ENCODE measurements at places on chromosomes 12 and 14. TPM values are rescaled to one million over a fixed set of nuclear protein-coding genes. Genes with fewer than 3 reads are reported as not detected.

Gene B4GALNT1
- total RNA-seq: 5.9 TPM

DNA sequence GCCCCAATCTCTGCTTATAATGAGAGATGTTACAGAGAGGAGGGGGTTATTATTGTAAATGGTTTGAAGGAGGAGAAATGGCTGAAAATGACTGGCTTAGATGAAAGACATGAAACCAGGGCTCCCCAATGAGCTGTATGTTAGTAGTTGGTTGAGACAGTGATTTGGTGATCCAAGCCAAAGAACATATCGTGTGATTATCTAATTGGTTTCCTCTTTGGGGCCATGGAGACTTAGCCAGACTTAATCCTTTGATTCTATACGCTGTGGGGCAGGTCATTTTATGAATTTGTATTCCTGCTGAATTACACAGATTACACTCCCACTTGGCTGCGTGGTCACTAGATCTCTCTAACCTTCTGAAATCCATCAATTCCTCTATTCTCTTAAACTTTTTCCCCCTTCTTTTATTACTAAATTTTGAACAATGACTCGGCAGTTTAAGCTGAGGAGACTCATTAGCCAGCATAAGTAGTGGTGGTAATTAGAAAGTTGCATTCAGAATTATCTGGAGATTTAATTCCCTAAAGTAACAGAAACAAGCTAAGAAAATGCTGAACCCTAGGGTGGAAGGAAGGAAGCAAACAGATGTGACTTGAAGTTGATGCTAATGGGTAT lies 5.3 kb downstream of the TTC8 start:
- no peaks in the 10 kb centered on the region for H3K36me3 ChIP-seq
- H3K4me1 ChIP-seq: no peaks in the 10 kb centered on the region
- H3K27me3 ChIP-seq: no peaks in the 10 kb centered on the region
- DNase-seq: no peak
- no peak overlapping the region for H3K27ac ChIP-seq
- no peak overlapping the region for H3K4me3 ChIP-seq

DNA sequence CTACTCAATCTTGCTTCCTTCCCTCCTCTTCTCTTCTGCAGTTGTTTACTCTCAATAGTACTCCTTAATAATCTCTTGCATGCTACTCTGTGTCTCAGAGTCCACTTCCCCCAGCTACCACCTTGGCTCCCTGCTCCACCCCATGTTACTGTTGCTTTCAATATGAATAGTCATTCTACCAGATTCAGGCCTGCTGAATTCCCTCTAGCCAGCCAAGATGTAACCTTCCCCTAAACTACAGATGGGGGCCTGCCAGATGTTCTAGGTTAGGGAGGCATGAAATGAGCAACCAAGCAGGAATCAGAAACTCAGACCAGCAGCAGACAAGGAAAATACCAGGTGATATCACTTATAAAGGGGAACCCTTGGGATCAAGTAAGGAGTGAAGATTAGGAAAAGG lies 392.1 kb upstream of the DDHD1 start:
- H3K4me1 ChIP-seq: no peaks in the 10 kb centered on the region
- no peak overlapping the region for H3K4me3 ChIP-seq
- H3K27me3 ChIP-seq: no peaks in the 10 kb centered on the region
- DNase-seq: no peak
- no peak overlapping the region for H3K27ac ChIP-seq

Gene HSP90AA1
- 379 TPM for total RNA-seq

GRCh38 chr14:80906336-80906735 lies 35.2 kb downstream of the CEP128 start:
- H3K4me1 ChIP-seq: no peaks in the 10 kb centered on the region
- H3K27me3 ChIP-seq: no peaks in the 10 kb centered on the region
- no peak for DNase-seq
- H3K36me3 ChIP-seq: no peaks in the 10 kb centered on the region
- no peak overlapping the region for H3K27ac ChIP-seq

GRCh38 chr14:51653079-51653774 lies 1.5 kb downstream of the FRMD6 start:
- peaks cover 7% of the 10 kb centered on the region for H3K4me1 ChIP-seq
- no peaks in the 10 kb centered on the region for H3K27me3 ChIP-seq
- H3K27ac ChIP-seq: peak overlapping the region; percentile 79
- H3K36me3 ChIP-seq: no peaks in the 10 kb centered on the region
- H3K4me3 ChIP-seq: peak overlapping the region; percentile 52

DNA sequence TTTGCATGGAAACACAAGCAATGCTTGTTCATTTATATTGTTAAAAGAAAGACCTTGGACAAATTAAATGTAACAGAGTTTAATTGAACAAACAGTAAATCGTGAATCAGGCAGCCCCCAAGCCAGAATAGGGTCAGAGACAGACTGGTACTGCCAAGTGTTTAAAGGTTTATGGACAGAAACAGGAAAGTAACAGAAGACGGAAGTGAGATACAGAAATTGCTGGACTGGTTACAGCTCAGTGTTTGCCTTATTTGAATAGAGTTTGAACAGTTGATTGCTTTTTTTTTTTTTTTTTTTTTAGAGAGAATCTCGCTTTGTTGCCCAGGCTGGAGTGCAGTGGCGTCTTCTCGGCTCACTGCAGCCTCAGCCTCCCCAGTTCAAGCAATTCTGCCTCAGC lies 50.3 kb downstream of the DAO start:
- DNase-seq: no peak
- no peaks in the 10 kb centered on the region for H3K4me1 ChIP-seq
- no peaks in the 10 kb centered on the region for H3K27me3 ChIP-seq
- no peaks in the 10 kb centered on the region for H3K36me3 ChIP-seq
- H3K27ac ChIP-seq: no peak overlapping the region
- H3K4me3 ChIP-seq: no peak overlapping the region

GRCh38 chr14:22024137-22024536 lies 350.5 kb upstream of the OR4E1 start:
- no peaks in the 10 kb centered on the region for H3K4me1 ChIP-seq
- no peak overlapping the region for H3K4me3 ChIP-seq
- DNase-seq: no peak
- H3K36me3 ChIP-seq: no peaks in the 10 kb centered on the region

DNA sequence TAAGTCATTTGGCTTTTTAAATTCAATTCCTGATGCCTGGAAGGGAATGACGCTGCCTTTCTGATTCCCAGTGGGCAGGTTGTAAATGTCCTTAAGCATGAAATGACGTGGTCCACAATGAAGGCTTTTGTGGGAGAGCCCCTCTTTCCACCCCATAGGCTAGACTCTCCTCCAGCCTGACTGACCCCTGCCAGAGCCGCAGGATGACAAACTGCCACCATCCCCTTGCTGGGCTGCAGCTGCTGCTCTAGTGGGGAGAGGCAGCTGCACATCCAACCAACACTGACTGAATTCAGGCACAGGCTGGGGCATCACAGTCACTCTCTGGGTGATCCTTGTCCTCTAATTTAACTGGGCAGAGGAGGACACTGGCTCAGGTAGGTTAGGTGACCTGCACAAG lies 6.3 kb downstream of the TSPAN11 start:
- no peak for DNase-seq
- no peaks in the 10 kb centered on the region for H3K4me1 ChIP-seq
- H3K27ac ChIP-seq: no peak overlapping the region
- no peaks in the 10 kb centered on the region for H3K36me3 ChIP-seq
- H3K4me3 ChIP-seq: no peak overlapping the region

DNA sequence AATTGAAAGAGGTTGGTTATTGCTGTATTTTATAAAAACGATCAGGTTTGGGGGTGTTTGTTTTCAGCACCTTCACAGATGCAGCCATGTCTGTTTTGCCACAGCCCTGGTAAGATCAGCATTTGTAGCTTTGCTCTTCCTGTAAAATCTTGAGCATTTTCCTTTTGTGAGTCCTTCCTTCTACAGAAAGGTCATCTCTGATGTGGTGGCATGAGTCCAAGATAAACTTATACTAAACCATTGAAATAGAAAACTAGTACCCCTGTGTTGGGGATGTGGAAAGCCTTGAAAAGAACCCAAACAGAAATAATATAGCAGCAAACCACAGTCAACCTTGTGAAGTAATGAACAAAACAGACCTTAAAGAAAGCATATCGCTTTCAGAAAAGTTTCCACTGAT lies 85.5 kb downstream of the TGFB3 start:
- H3K4me3 ChIP-seq: no peak overlapping the region
- no peaks in the 10 kb centered on the region for H3K4me1 ChIP-seq
- H3K27me3 ChIP-seq: no peaks in the 10 kb centered on the region
- no peaks in the 10 kb centered on the region for H3K36me3 ChIP-seq

GRCh38 chr12:51970904-51971646 lies 19.6 kb downstream of the ACVR1B start:
- no peak overlapping the region for H3K27ac ChIP-seq
- no peaks in the 10 kb centered on the region for H3K27me3 ChIP-seq
- H3K4me1 ChIP-seq: peaks cover 15% of the 10 kb centered on the region
- H3K4me3 ChIP-seq: no peak overlapping the region

Gene TMTC2
- 5.7 TPM for total RNA-seq

DNA sequence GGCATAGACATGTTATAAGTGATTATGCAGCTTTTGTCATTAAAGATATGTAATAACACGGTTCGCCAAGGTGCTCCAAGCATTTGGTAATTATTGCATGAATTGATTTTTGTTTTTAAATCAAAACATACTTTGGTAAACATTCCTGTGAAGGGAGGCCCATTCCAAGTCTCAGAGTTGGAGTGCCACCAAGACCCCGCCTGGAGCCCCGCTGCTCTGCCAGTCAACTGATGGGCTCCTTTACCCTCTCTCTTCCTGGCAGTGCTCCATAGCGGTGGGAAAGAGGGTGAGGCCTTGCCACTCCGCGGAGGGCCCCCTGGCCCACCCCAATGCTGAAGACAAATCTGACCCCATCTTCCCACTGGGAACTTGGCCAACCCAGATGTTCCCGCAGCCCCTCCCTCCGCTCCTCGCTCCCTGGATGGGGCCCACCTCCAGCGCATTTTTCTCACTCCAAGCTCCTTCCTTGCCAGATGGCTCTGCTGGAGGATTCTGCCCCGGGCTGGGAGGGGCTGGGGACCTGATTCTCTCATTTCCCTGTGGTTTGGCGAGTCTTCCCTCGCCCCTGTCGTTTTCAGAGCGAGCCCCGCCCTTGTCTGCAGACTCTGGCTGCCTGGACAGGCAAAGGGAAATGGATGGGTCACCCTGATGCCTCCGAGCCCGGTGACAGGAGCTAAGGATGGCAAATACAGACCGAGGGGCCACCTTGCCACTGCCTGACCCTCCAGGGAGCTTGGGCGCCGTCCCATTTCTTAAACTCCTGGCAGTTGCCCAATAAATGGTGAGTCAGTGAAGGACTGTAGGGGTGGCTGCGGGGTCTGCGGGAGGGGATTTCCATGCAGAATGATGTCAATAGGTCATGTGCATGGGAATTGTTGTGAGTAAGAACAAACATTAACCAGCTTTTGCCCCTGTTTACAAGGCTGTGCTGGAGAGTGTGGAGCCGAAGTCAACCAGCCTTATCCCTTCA lies 9.2 kb upstream of the PAPLN start:
- no peak overlapping the region for H3K27ac ChIP-seq
- H3K27me3 ChIP-seq: no peaks in the 10 kb centered on the region
- H3K4me3 ChIP-seq: no peak overlapping the region
- no peaks in the 10 kb centered on the region for H3K36me3 ChIP-seq
- peak; percentile 79 for DNase-seq

Gene FLRT2
- total RNA-seq: 91.4 TPM

Gene PRPF40B
- 41.0 TPM for total RNA-seq

Gene KLRK1
- total RNA-seq: 3.5 TPM

DNA sequence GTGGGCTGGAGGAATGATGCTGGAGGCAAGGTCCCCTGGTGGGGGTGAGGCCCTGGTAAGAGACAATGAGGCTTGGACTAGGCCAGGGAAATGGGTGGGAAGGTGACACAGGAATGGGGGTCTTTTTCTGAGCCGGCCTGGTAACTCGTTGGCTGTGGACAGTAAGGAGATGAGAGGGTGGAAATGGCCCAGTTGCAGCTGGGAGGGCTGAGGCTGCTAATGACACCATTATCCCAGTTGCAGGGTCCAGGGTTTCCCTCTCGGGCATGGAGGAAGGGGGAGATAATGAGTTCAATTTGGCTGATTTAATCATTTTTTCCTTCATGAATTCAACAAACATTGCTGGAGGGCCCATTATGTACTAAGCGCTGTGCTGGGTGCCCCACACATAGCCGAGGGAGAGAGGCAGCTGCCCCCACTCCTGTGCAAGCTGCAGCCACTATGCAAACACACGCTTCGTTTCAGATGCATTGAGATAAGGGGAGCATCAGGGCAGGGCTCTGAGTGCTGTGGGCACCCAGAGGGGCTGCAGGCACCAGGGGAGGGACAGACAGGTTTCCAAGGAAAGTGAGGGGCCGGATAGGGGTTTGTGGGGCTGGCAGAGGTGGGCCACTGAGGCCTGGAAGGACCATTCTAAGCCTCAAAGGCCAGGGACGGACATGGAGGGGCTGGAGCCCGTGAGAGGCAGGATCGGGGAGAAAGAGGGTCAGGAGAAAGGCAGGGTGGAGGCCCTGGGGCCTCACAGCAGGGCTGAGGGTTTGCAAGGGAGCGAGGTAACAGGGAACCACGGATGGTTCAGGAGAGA lies 43.2 kb upstream of the MEG3 start:
- no peak overlapping the region for H3K27ac ChIP-seq
- DNase-seq: no peak
- no peaks in the 10 kb centered on the region for H3K36me3 ChIP-seq
- H3K4me1 ChIP-seq: no peaks in the 10 kb centered on the region
- H3K4me3 ChIP-seq: no peak overlapping the region

GRCh38 chr12:67797185-67797741 lies 148.7 kb downstream of the DYRK2 start:
- no peaks in the 10 kb centered on the region for H3K27me3 ChIP-seq
- H3K4me1 ChIP-seq: no peaks in the 10 kb centered on the region
- H3K27ac ChIP-seq: no peak overlapping the region
- H3K36me3 ChIP-seq: no peaks in the 10 kb centered on the region

DNA sequence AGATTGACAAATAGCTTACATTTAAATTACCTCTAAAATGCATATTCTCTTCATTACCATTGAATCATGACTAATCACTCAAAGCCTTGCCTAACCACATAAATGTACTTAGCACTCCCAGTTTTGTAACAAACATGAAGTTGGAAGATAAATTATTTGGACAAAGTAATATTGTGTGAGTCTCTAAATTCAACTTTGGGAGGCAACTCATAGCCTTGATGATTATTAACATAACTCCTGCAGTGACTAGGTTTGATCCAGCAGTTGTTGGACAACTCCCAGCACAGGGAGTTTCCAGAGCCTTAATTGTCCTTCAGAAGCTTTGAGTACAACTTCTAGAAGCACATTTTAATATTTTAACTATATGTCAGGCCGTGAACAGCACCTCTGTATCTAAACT lies 153.4 kb upstream of the PDZRN4 start:
- no peaks in the 10 kb centered on the region for H3K4me1 ChIP-seq
- H3K27ac ChIP-seq: no peak overlapping the region
- DNase-seq: no peak
- H3K36me3 ChIP-seq: no peaks in the 10 kb centered on the region
- H3K27me3 ChIP-seq: no peaks in the 10 kb centered on the region

Gene TRHDE
- total RNA-seq: 1.8 TPM

DNA sequence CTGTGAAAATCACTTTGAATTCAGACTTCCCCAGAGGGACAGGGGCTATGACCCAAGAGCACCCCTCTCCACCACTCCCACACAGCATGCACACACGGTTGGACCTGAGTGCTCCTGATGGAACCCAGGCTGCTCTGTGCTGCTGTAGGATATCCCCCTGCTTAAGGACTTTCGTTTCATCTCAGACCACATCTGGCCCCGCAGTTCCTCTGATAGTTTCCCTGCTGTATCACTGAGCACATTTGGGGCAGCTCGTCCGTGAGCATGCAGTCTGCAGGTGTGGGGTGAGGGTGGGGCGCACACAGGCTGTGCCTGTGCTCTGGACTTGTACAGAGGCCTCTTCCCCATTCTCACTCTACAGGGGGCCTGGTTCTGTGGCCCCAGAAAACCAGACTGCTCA lies 345.2 kb upstream of the FKBP4 start:
- H3K27ac ChIP-seq: no peak overlapping the region
- H3K4me1 ChIP-seq: no peaks in the 10 kb centered on the region
- no peak overlapping the region for H3K4me3 ChIP-seq
- DNase-seq: no peak
- no peaks in the 10 kb centered on the region for H3K27me3 ChIP-seq
- H3K36me3 ChIP-seq: no peaks in the 10 kb centered on the region
